Karpas-422 (cell line): ENCODE measurements at places on chromosomes 1 and 21. TPM values are rescaled to one million over a fixed set of nuclear protein-coding genes. Genes with fewer than 3 reads are reported as not detected.
A peak's percentile ranks its signal among the peaks of the same experiment; 100 is the strongest.

- no peaks in the 10 kb centered on the region for H3K27me3 ChIP-seq
- no peak overlapping the region for H3K4me3 ChIP-seq
- no peaks in the 10 kb centered on the region; the same call in 1 of the 2 replicates for H3K4me1 ChIP-seq
- no peak for DNase-seq
- no peak overlapping the region for H3K27ac ChIP-seq
- H3K36me3 ChIP-seq, result peaks cover 15% of the 10 kb centered on the region; the same call in 1 of the 2 replicates
Observed at GRCh38 chr1:42184616-42185015, 20.1 kb upstream of the GUCA2A start.

GRCh38 chr1:169133228-169133576 lies 26.7 kb downstream of the ATP1B1 start:
- no peak overlapping the region for H3K4me3 ChIP-seq
- no peak overlapping the region for H3K27ac ChIP-seq
- no peaks in the 10 kb centered on the region for H3K27me3 ChIP-seq
- 0 out of 2 replicates have a peak, but pooled peaks cover 2% of the 10 kb centered on the region for H3K4me1 ChIP-seq
- DNase-seq, result no peak

DNA sequence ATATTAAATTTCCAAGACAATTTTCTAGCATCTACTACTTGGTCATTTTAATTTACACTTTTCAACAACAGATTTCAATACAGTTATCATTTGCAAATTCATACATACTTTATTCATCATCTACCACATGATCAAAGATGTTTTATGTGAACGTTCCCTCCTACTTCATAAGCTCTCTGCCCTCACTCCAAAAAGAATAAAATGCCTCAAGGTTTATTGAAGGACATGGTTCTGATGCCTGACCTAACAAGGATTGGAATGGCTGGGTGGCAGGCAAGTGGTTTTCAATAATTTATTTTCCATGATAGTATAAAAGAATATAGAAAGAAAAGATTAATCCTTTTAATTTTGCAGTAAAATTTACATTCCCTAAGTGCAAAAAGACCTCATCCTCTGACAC lies 5.4 kb downstream of the CDKN2C start:
- peak; percentile 46 for DNase-seq
- H3K4me1 ChIP-seq, result peaks cover 62% of the 10 kb centered on the region
- H3K4me3 ChIP-seq, result peak overlapping the region; percentile 94
- H3K27me3 ChIP-seq, result no peaks in the 10 kb centered on the region

DNA sequence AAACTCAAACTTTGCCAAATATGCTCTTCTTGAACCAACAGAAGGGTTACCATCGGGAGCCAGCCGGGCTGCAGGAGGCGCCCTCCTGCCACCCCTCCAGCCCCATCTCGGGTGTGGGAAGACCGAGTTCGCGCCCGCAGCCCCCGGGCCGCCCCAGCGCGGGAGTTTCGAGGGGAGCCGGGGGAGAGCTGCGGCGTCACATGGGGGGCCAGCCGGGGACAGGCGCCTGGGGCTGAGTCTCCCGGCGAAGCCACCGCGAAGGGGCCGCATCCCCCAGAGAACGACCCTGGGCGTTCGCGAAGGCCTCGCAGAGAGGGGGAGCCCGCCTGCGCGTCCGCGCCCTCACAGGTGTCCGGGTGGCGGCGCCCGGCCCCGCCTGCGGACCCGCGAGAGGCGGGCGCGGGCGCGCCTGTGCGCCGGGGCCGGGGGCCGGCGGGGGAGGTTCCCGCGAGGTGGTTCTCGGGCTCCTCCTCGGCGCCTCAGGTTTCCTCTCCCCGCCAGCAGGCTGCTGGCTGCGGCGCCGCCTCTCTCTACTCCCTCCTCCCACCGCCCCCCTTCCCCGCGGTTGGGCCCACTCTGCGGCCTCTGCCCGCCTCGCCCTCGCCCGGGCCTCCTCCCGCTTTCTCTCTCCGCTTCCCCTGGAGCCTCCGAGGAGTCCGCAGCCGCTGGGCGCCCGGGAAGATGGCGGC lies at the start of gene RAVER2:
Gene RAVER2 (plus strand): TSS at position 584 of the 689 bp plus-strand sequence. CDS start 98 bp downstream, at position 682.
- no peaks in the 10 kb centered on the region for H3K36me3 ChIP-seq
- no peak for DNase-seq
- no peak within 1 kb of the TSS for H3K4me3 ChIP-seq
- no peak within 1 kb of the TSS for H3K27ac ChIP-seq
- no peaks in the 10 kb centered on the region for H3K4me1 ChIP-seq

DNA sequence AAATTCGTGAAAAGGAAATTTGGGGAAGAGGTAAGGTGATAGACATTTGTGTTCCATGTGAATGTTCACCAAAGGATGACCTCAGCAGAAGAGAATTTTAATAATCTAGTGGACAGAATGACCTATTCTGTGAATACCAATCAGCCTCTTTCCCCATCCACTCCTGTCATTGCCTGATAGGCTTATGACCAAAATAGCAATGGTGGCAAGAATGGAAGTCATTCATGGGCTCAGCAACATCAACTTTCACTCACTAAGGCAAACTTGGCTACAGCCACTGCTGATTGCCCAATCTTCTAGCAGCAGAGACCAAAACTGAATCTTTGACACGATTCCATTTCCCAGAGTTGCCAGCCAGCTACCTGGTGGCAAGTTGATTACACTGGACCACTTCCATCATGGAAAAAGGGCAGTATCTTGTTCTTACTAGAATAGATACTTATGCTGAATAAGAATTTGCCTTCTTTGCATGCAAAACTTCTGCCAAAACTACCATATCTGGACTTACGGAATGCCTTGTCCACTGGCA lies 348.7 kb upstream of the PBX1 start:
- H3K4me3 ChIP-seq, result no peak overlapping the region
- H3K27me3 ChIP-seq, result no peaks in the 10 kb centered on the region
- H3K36me3 ChIP-seq, result no peaks in the 10 kb centered on the region
- no peak for DNase-seq
- no peaks in the 10 kb centered on the region for H3K4me1 ChIP-seq
- no peak overlapping the region for H3K27ac ChIP-seq

- no peak for DNase-seq
- peaks cover 39% of the 10 kb centered on the region for H3K36me3 ChIP-seq
- H3K4me3 ChIP-seq, result no peak overlapping the region
- no peak overlapping the region for H3K27ac ChIP-seq
Observed at GRCh38 chr1:54037476-54037875, 15.5 kb downstream of the TMEM59 start.

The PCAT6 gene
- total RNA-seq, result not detected in 2 replicates

DNA sequence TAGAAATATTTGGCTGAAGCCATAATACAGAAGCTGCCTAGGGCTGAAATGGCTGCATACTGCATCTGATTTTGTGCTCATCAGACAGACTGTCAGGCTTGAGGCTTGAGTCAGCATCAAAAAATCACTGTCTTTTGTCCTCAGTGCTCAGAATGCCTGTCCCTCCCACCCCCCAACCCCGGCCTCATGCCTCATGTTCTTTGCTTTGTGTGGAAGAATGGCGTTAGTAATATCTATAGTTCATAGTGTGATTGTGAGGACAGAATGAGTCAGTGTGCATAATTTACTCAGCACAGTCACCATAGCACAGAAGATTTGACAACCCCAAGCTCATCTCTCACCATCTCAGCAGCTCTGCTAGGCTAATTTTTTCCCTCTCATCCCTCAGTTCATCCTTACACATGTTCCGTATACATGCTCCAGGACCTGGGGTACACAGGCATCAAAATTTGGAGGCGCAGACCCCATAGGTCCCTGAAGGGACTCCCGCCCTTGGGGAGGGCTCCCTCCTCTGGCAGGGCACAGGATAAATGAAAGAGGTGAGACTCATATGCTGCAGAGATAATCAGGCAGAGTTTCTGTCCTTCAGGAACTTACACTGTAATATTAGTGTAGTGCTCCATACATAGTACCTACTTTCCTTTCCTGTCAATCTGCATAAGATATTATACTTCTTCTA lies 159.1 kb upstream of the C8B start:
- no peak overlapping the region for H3K27ac ChIP-seq
- DNase-seq, result no peak
- H3K27me3 ChIP-seq, result no peaks in the 10 kb centered on the region
- no peaks in the 10 kb centered on the region for H3K4me1 ChIP-seq
- no peak overlapping the region for H3K4me3 ChIP-seq

GRCh38 chr1:36768486-36769178 lies 265.7 kb downstream of the GRIK3 start:
- H3K36me3 ChIP-seq, result no peaks in the 10 kb centered on the region
- H3K27me3 ChIP-seq, result no peaks in the 10 kb centered on the region
- no peak overlapping the region for H3K4me3 ChIP-seq
- no peaks in the 10 kb centered on the region for H3K4me1 ChIP-seq
- H3K27ac ChIP-seq, result no peak overlapping the region

- H3K4me3 ChIP-seq, result no peak overlapping the region
- H3K36me3 ChIP-seq, result no peaks in the 10 kb centered on the region
- DNase-seq, result no peak
- no peaks in the 10 kb centered on the region for H3K27me3 ChIP-seq
- H3K27ac ChIP-seq, result no peak overlapping the region
Observed at GRCh38 chr1:228906223-228906860, 171.1 kb downstream of the RHOU start.

The PLA2G2F gene
- total RNA-seq, result not detected in 2 replicates

DNA sequence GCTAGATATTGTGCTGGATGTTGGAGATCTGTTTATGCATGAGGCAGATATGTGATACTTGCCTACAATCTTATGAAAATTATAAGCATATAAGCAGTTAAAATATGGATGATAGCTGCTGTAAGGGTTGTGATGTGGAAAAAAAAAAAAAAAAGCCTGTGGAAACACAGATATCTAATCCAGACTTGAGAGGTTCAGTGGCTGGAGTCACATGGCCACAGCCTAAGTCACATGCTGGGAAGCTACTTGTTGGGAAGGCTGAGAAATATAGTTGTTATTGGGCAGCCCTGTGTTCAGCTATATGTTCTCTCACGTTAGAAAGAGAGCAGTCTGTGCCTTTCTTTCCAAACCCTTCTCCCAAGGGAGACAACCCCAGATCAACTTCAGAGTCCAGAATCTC lies 15.1 kb downstream of the RAVER2 start:
- H3K27ac ChIP-seq, result no peak overlapping the region
- no peaks in the 10 kb centered on the region for H3K36me3 ChIP-seq
- no peak for DNase-seq

DNA sequence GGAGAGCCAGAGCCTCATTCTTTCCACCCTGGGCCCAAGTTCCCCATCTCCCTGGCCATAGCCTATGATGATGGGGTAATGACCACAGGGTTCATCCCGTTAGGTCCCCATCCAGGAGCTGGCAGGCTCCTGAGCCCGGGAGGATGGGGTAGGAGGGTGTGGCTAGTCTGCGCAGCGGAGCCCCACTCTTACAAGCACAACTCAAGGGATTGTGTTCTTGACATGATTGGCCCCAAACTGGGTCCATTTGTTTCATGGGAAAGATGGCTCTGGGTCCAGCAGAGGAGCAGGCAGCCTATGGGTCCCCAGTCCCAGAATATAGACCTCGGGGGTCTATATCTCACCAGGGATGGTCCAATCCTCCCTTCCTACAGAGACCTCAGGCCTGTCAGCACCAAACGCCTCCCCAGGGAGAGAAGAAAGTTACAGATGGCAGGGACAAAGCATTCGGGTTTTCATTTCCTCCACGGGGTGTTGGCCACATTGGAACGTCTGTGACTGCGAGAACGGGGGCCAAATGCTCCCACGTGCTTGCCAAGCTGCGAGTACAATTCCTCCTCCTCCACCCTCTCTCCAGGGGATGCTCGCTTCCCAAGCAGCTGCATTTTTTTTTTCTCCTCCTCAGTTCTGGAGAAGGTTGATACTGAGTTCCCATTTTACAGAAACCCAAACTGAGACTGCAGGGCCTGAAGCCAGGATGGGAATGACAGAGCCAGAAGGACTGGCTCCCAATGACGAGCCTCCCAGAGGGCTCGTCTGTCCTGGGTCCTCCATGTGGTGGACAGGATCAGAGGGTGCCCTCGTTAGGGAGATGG lies 71.0 kb downstream of the DHRS3 start:
- H3K36me3 ChIP-seq, result no peaks in the 10 kb centered on the region
- DNase-seq, result no peak
- no peaks in the 10 kb centered on the region for H3K27me3 ChIP-seq
- H3K4me3 ChIP-seq, result no peak overlapping the region
- no peak overlapping the region for H3K27ac ChIP-seq
- H3K4me1 ChIP-seq, result no peaks in the 10 kb centered on the region

The RHCE gene
- total RNA-seq, result 3.1 TPM in 2 replicates
